ENCODE measurements at places on chromosomes 5 and 9.

- no peak for DNase-seq
Observed at GRCh38 chr5:51618234-51618633, 235.0 kb downstream of the ISL1 start.

DNA sequence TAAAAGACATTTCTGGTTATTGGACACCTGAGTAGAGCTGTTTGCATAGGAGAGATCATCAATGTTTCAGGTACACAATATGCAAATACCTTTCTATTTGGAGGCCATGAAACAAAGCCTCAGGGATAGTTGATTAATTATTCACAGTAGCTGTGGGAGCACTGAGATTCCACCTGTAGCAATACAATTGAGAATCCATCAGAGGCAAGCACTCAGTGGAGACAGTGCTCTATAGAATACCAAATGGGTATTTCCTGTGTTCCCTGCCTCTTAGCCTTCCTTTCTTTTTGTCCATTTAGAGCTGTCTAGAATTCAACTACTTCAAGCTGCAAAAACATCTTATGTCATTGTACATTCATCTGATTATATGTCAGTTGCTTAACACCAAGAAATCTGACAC is 1754.0 kb upstream of the ACO1 start:
- no peak for DNase-seq

DNA sequence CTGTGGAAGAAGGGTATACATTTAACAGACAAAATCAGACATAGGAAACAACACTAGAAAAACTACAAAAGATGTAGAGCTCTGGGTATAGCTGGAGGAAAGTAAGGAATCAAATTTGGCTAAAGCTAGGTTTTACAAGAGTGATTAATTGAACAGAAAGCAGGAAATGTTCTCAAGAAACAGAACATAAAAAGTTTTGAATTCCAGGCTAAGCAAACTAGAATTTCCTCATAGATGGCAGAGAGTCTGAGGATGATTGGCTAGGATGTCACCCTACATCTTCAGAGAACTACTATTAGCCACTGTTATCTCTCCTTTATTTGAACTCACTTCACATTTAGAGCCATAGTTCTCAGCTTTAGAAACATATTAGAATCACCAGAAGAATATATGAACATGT is 502.1 kb upstream of the PAPPA start:
- DNase-seq = no peak

DNA sequence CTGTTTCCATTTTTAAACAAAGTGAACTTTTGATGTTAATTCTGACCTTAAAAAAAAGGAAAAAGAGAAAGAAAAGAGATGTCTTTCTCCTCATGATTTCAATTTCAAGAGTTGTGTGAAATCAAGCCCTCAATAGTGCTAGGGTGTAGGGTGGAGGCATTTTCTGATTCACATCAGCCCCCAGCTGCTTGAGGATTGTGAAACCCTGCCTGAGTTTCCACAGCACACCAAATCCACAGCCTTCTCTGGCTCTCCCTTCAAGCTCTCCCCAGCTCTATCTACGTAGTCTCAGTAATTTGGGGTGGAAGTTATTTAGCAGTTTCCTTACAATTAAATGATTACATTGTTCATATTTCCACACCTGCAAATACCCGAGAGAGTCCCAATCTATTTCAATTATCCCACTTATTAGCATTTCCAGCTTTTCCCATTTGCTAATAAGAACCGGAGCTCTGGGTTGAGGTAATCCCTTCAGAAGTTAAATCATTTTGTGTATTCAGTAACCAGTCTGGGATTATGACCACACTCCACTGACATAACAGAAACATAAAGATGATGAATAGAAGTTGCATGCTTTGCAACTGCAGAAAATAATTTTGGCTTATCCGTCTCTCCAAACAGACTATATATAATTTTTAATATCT is 54.9 kb downstream of the MTX3 start:
- DNase-seq = no peak

GRCh38 chr5:169195601-169196000 is 105.3 kb downstream of the SLIT3 start:
- DNase-seq = no peak

DNA sequence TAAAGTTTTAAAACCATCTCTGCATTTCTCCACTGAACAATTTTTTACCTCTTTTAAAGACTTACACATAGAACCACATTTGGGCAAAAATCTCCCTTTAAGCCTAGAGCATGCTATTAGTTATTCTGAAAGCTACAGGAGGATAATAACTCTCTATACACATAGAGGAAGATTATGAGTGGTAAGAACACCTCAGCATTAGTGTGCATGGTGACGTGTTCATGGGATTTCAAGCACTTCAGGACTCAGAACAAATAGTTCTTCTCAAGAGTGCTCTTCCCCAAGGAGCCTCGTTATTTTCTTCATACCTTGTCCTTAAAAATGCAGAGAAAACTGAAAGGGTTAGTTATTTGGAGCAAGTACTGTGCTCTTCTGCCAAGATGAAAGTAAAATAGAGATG is 256.9 kb upstream of the TUSC1 start:
- DNase-seq = no peak

DNA sequence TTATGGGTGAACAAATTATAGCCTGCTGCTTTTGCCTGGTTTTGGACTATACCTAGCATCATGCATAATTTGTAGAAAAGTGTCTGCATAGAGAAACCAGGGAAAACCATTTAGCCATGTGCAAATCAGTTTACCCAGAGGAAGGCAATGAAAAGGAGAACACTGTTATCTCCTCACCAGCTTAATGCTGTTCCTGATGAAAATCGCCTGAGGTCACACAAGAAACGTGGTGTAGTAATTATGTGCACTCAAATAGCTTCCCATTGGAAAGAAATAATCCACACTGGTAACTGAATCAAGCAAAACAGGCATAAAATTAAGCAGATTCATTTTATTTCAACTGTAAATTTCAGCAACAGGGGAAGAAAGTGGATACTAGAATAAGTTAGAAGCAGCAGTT is 51.7 kb upstream of the FAM240B start:
- DNase-seq = no peak

DNA sequence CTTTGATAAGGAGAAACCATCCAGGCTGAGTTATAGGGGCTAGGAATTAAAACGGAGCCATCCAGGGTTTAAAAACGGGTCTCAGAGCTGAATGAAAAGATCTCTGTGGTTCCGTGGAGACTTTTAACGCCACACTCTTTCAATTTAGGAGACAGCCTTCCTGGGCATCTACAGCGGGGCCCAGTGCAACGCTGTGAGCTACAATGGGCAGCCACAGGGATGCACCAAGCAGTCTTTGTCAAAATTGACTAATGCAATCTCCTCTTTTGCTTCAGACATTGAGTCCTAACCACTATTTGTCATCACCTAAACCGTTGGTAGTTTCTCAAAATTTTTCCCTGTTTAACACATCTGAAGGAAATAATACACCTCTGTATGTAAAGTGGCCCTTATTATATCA is 96.6 kb upstream of the ABCA1 start:
- no peak for DNase-seq

DNA sequence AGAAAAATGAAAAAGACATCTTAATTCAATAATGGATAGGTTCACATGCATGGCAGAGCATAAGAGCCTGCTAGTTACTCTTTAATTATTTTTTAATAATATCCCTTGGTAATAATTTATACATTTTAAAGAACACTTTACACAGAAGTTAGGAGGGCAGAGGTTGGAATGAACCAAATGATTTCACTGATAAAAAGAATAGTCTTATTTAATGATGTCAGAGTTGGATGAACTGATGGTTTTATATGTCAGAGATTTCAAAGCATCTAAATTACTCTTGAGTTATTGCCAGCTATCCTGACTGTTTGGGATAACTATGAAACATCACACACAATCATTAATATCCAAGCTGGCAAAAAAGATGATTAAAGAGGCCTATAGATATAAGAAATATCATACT is 244.8 kb downstream of the CSNK1G3 start:
- no peak for DNase-seq

Measured in stimulated activated CD4-positive, alpha-beta T cell treated with anti-CD3 and anti-CD28 coated beads, TNF-alpha, amount 100 ng/mL, for 48 hours (primary cell).